ENCODE measurements at places on chromosomes 6 and 20.

GRCh38 chr20:13148961-13149360 is 72.1 kb upstream of the ISM1 start:
- DNase-seq = no peak

GRCh38 chr20:61442075-61442670 is 190.1 kb downstream of the CDH4 start:
- peak; percentile 84 for DNase-seq

GRCh38 chr6:39892490-39893129 is 41.7 kb downstream of the MOCS1 start:
- DNase-seq = peak; percentile 77

- DNase-seq = no peak
Observed at GRCh38 chr6:166075186-166075585, 92.5 kb downstream of the TBXT start.

DNA sequence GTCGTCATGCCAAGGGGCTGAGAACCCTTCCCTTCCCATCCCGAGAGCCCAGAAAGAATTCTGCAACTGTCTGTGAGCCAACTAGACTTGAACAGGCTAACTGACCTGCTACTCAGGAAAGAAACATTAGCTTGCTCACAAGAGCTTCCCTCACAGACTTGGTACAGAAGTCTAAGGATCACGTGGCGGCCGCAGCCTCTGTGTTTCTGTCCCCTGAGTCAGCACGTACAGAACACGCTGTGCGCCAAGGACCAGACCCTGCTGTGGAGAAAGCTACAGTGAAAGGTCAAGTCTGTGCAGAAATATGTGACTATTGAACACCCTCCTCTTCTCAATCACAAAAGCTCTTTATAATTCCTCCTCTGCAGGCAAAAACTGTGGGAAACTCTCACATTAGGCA is 151.3 kb upstream of the QKI start:
- no peak for DNase-seq

DNA sequence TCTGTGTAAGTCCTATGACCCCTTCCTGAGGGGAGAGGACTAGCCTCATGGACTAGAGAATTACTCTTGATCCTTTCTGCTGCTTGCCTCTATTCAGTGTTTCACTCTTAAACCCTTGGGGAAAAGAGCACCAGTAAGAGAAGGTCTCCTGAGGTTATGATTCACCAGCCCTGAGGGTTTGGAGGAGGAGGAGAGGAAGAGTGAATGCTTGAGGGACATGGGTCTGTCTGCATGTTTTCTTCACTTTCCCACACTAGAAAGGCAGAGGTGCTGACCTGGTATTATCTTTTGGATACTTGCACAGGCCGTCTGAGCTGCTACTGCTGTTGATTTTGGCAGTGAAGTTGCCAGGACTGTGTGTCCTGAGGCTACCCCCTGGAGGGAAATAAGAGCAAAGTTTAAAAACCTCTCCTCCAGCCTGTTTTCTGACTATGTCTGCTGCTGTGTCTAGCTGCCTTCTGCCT is 78.3 kb downstream of the CD109 start:
- DNase-seq = no peak

DNA sequence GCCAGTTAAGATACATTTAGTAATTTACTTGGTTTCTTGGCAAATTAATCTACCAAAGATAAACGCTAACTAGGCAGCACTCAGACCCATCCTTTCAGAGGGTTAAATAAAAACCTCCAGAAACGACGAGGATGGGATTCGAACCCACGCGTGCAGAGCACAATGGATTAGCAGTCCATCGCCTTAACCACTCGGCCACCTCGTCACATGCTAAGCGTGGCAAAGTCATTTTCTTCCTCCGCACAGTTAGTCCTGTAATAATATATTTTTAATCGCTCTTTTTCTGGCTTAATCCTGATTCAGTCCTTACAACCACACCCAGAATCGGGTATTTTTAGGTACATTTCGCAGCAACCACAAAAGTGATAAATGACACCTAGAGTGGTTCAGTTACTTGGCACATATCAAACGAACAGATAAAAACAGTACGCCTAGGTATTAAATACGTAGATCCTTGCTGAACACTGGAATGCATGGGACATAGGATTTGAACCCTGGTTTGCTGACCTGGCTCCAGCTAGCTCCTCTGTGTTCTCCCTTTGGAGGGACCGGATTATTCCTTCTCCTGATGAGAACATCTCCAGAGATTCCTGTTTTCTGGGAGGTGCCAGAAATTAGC is 71.6 kb downstream of the GPX5 start:
- DNase-seq = peak; percentile 55

All from NCI-H526 (cell line).